GM23248 (cell line): ENCODE measurements at places on chromosomes 2 and 18. TPM values are rescaled to one million over a fixed set of nuclear protein-coding genes. Genes with fewer than 3 reads are reported as not detected.
A peak's percentile ranks its signal among the peaks of the same experiment; 100 is the strongest.

- DNase-seq, result no peak
These were observed 90.9 kb downstream of the LOXHD1 start for GRCh38 chr18:46566111-46566510.

DNA sequence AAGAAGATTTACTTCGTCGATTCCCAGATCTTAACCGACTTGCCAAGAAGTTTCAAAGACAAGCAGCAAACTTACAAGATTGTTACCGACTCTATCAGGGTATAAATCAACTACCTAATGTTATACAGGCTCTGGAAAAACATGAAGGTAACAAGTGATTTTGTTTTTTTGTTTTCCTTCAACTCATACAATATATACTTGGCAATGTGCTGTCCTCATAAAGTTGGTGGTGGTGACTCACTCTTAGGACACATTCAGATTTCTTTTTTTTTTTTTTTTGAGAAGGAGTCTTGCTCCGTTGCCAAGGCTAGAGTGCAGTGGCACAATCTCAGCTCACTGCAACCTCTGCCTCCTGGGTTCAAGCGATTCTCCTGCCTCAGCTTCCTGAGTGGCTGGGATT, 26.8 kb downstream of the MSH2 start:
- DNase-seq, result peak; percentile 86

Gene ABHD1
- total RNA-seq, result not detected in 2 replicates

GRCh38 chr2:19059076-19059475, 299.3 kb downstream of the OSR1 start:
- DNase-seq, result no peak

- DNase-seq, result peak; percentile 46
These were observed 65.0 kb upstream of the IKZF2 start for GRCh38 chr2:213216461-213216860.

DNA sequence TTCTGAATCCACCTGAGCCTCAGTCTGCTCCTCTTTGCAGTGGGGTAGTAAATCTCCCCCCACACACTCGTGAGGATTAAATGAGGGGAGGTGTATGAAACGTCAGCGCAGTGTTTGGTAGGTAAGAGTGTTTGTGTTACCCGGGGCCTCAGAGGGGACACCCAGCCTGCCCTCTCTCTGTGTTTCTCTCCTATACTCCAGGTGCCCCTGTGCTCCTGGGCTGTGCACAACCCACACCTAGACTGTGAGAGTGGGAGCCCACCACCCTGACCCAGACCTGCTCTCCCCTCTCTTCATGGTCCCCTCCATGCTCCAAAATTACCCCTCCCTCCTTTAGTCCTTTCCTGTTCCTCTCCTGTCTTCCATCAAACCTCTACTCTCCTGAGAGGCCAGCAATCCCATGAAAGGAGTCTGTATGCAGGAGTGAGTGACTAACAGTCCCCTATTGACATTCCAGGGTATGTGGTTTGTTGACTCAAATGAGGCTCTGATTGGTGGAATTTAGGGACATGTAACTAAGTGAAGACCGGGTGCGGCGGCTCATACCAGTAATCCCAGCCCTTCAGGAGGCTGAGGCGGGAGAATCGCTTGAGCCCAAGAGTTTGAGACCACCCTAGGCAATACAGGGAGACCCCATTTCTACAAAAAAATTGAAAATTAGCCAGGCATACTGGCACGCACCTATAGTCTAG, 10.4 kb downstream of the CIB4 start:
- peak; percentile 47 for DNase-seq

DNA sequence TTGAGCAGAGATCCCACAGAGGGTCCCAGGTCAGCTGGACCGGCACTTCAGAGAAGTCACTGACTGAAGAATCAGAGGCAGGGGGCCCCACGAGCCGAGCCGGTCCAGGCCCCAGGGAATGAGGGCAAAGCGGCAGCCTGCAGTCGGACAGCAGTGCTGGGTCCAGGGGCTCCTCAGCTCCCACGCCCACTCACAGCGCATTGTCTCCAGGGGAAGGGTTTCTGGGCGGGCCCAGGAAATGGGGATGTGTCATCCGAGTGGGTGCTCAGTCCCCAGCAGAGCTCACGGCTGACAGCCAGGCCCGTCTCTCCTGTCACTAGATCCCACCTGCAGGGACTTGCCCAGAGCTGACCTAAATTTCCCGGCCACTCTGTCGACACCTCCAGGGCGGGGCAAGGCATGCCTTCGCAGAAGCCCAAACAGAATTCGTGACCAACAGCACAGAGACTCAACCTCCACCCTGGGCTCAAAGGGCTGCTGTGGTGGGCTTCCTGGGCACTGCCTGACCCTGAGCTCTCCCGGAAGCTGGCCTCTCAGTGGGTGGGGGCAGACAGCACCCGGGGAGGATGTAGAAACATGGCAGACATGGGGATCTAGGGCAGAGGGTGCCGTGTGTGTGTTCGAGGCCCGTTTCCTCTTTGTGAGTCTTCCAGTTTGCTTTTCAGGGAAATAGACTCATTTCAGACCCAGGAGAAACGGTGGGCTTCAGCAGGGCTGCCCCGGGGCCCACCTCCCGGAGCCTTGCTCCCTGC, 42.1 kb upstream of the TAF1B start:
- DNase-seq, result peak; percentile 89

DNA sequence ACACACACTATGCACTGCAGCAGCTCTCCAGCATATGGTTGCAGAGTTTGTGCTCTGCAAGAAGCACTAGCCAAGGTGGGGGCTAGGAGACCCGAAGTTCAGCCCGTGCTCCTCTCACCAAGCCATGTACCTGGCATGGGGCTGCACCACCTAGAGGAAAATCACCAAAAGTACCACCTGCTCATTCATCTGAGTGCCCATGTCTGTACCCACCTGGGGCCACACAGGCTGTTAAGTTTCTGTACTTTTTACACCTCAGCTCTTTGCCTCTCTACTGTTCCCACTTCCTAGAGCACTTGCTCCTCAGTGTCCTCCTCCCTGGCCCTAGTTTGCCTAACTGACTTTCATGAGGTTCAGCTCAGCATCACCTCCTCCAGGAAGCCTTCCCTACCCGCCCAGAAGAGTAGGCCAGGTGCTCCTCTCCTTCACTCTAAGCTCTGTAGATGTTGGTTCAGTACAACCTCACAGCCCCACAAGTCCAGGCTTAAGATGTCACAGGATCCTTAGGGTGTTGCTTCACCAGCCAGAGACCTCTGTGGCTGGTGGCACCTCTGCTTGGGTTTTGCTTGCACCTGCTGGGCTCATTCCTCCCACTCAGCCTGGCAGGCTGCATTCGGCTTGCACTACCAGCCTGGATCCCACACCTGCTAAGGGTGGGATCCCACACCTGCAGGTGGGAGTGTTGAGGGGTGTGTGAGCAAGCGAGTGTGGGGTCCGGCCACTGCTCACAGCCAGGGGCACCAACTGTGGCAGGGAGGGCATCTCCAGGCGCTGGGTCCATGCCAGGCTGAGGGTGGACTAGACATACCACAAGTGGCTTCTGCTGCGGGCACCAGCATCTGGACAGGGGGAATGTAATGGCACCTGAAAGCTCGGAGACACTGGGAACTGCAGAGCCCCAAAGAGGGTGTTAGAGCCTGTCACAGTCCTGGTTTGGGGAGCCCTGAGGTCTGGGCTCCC, 10.2 kb upstream of the TFCP2L1 start:
- no peak for DNase-seq

DNA sequence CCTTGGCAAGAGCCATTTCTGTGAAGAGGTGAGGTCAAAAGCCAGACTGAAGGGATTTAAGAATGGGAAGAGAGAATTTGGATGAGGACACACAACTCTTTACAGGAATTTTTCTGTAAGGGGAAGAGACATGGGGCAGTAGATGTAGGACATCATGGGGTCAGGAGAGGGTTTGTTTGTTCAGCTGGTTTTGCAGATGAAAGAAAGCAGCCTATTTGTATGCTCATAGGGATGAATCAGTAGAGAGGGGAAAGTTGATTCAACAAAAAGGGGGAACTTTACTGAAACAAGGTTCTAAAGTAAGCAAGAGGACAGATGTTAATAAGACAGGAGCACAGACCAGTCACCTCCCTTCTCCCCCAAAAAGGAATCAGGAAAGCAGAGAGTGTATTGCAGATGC, 11.2 kb downstream of the SCG2 start:
- no peak for DNase-seq

Gene FBXO48
- total RNA-seq, result 0.38 and 0.65 TPM in 2 replicates

- no peak for DNase-seq
These were observed 20.2 kb upstream of the DARS1 start for GRCh38 chr2:136005462-136006196.

DNA sequence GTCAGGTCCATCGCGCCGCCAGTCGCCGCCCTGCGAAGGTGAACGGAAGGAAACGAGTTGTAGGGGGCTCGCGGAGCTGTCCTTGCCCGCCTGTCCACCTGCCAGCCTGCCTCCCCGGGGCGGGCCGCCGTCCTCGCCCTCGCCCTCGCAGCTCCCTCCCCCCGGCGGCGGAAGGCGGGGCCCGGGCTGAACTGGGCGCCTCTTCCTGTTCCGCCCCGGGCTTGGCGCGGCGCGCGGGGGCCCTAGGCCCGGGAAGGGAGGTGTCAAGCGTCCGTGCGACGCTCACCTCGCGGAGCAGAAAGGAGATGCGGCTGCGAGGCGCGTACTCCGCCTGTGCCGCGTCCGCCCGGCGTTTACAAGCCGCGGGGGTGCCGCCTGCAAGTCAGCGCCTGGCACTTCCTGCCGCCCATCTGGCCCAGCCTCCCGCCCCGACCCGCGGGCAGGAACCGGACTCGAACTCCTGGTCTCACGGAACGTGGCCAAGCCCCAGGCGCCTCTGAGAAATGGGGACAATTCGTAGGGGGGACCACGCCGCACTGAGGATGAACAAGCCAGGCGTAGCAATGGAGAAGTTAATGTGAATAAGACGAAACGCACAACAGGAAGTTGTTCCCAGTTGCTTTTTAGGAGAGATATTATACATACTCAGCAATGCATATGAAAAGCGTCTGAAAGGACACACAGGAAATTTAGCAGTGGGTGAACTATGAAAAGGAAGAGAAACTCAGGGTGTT, at the start of gene CNPPD1:
Gene CNPPD1, minus strand, starts transcription at position 108 of the 734 bp plus-strand sequence. Its CDS starts 97 bp downstream, at position 11.
- peak; percentile 90 for DNase-seq

Gene PRSS56
- total RNA-seq, result not detected in 2 replicates

DNA sequence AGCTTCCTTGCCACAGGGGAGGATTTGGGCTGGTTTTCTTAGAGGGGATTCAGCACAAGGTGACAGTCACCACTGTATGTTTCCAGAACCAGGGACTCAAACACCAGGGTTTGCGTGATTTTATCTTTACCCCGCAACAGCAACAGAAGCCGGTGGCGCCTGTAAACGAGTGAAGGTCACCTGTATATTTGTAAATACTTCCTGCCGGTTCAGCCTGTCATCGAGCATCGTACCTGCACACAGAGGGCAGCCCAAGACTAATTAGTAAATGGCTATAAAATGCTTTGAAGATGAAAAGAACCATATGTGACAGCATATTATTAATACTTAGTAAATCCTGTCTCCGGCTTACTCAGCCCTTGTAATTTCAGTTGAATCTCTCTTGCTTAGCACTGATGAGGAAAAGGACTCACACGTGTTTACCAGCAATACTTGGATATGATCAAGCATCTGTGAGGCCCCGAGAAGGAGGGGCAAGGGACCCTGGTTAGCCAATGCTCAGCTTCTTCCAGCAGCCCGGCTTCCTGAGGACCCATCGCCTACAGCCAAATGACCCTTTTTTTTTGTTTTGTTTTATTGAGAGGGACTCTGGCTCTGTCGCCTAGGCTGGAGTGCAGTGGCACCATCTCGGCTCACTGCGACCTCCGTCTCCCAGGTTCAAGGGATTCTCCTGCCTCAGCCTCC, 51.3 kb upstream of the FOSL2 start:
- DNase-seq, result peak; percentile 60

- DNase-seq, result no peak
These were observed 99.8 kb downstream of the METTL4 start for GRCh38 chr18:2471523-2471922.

DNA sequence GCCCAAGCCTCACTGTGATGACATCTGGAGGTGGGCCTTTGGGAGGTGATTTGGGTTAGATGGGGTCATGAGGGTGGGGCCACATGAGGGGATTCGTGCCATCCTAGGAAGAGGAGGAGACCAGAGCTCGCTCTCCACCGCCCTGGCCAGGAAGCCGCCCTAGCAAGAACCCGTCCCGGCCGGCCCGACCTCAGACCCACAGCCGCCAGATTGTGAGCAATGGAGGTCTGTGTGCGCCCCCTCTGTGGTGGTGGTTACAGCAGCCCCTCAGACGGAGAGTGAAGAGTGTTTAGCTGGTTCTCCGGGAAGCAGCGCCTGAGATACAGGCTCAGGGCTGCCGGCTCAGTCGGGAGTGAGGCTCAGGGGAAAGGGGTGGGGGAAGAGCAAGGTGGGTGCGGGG, 83.3 kb downstream of the RTP5 start:
- DNase-seq, result no peak

Gene GRP
- total RNA-seq, result not detected in 2 replicates

DNA sequence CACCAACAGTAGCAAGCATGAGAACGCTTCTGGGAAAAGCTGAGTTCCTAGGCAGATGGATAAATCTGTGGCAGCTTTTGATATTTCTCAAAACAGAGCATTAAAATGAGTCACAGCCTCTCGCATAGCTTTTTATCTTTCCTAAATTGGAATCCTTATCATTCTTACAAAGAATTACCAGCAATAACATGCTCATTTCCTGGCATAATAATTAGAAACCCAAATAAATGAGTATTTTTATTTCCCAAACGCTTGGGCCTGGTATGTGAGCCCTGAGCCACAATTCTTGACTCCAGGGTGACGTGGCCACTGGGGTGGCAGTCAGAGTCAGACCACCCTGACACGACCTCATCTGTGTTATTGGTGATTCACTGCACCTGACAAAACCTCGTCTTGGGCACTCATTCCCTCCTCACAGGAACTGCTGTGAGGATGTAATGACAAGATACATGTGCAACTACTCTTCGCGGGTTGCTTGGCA, 210.7 kb downstream of the ARL4C start:
- no peak for DNase-seq

GRCh38 chr2:59658906-59659635, 894.4 kb downstream of the BCL11A start:
- DNase-seq, result no peak

DNA sequence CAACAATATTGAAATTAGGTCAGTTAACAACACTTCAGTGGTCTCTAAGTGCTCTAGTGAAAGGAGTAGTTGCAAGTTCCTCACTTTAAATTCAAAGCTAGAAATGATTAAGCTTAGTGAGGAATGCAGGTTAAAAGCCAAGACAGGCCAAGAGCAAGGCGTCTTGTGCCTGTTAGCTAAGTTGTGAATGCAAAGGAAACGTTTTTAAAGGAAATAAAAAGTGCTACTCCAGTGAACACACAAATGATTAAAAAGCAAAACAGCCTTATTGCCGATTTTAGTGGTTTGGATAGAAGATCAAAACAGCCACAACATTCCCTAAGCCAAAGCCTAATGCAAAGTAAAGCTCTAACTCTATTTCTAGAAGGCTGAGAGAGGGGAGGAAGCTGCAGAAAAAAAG, 44.7 kb downstream of the ANTXR1 start:
- no peak for DNase-seq

Gene CCDC178
- total RNA-seq, result not detected in 2 replicates

Gene LIMS2
- total RNA-seq, result 3.8 and 7.2 TPM in 2 replicates
